ENCODE measurements at places on chromosomes 13 and 19. TPM values are rescaled to one million over a fixed set of nuclear protein-coding genes. Genes with fewer than 3 reads are reported as not detected.

Gene WDR88
- not detected for total RNA-seq

GRCh38 chr13:44932171-44932849 lies 57.0 kb downstream of the NUFIP1 start:
- DNase-seq, result no peak

DNA sequence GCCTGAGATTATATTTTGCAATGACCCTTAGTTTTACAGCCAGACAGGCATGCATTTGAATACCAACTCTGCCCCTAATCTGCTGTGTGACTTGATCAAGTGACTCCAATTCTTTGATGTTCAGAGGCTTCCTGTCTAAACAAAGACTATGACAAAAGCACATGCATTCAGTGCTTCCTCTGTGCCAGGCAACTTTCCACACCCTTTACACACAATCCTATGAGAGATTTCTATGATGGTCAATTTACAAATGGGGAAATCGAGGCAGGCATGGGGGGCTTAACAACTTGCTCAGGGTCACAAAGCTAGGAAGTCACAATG lies 3.7 kb upstream of the LYPD3 start:
- no peak for DNase-seq

Gene STAP2
- 13.2 TPM for total RNA-seq

Gene HIF3A
- total RNA-seq, result not detected
